Activated CD8-positive, alpha-beta memory T cell treated with anti-CD3 and anti-CD28 coated beads for 4 hours (primary cell): ENCODE measurements at places on chromosomes 7 and 10.

DNA sequence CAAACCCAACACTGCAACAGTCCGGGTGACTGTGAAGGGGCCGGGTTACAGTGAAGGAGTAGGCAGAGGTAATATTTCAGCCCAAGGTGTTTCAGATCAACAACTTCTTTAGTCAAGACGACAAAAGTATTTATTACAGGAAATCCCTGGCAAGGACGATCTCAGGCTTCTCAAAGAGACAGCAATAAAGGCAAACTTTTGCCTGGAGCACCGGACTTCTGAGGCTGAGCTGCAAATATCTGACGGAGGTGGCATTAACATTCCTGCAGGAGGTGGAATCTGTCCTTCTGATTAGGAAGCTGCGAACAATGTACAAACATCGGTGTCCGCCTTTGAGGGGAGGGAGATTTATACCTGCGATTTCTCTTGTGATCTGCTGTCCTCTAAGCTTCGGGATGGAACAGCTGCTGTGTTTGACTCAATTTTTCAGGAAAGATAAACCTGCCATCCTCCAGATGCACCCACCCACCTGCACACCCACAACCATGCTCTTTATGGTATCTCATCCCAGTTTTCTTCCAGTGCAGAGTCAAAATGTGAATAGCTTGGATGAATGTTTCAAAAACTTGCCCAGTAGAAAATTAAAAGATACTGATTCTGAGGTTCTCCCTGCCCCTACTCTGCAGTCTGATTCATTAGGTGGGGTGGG, 32.1 kb downstream of the EMX2 start:
- DNase-seq, result no peak

DNA sequence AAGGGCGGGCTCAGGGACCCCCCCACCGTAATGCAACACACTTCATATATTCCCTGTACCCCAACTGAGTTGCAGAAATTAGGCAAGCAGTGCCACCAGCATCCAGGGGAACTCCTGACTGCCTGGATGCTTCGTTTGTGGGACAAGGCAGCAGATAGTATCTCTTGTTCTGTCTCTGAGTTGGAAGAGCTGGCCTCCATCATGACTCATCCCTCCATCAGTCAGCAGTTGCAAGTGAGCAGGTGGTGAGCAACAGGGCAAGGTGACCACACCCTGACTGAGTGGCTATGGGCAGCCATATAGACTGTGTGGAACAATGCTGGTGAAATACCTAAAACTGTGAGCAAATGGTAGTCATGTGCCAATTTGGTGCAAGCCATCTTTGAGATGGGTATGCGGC, 22.8 kb upstream of the ADAMTS14 start:
- no peak for DNase-seq

DNA sequence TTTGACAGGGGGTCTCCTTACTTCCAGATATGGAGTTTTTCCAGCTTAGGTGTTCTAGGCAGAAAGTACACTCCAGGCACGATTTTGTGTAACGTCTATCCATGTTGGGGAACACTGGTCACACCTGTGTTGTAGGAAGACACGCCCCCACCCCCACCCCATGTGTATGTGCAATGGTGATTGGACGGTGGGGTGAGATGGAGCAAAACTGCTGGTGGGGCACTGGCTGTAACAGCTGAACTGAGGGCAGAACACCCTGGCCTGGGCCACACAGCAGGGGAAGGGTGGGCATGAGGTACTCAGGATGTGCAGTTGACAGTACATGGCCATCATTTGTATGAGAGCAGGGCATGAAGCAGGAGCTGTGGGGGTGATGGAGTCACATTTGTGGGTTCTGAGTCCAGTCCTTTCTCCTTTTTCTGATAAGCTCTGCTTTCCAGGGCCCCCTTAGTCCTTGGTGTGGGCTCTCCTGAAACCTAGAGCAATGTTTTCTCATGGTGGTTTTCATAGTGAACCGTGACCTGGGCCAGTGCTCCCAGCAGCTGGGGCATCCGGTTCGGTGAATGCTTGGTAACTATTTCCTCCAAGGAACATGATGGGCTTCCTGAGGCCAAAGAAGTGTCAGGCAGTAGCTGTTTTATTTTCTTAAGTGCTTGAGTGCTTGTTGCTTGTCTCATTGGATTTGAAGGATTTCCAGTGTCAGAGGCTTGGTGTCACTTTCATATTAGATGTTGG, 63.4 kb upstream of the AQP1 start:
- DNase-seq, result no peak

DNA sequence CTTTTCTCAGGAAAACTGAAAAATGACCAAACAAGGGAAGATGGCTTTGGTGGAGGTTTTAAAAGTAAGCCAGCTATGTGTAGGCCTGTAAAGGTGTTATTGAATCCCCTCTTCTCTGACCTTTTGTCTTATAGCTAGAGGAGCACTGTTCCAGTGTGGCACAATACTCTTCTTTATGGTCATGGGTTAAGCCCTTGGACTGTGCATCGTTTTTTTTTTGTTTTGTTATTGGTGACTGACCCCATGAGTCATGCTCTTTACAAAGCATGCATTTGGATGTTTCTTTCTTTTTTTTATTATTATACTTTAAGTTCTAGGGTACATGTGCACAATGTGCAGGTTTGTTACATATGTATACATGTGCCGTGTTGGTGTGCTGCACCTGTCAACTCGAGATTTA, 19.6 kb upstream of the FAM25A start:
- DNase-seq, result no peak

- DNase-seq, result no peak
These were observed 118.3 kb downstream of the DGKI start for GRCh38 chr7:137728426-137728825.

GRCh38 chr7:70104243-70104642, 506.0 kb downstream of the AUTS2 start:
- DNase-seq, result no peak

- DNase-seq, result no peak
These were observed 28.2 kb upstream of the PRKAR2B start for GRCh38 chr7:107016312-107016711.

- no peak for DNase-seq
These were observed 59.4 kb upstream of the NAMPT start for GRCh38 chr7:106344211-106344610.

GRCh38 chr10:122301055-122301810, 30.1 kb downstream of the BTBD16 start:
- DNase-seq, result no peak

- no peak for DNase-seq
These were observed 51.4 kb upstream of the EZH2 start for GRCh38 chr7:148935451-148935850.

- no peak for DNase-seq
These were observed 132.9 kb downstream of the LRRN3 start for GRCh38 chr7:111223802-111224253.

- DNase-seq, result no peak
These were observed 64.4 kb downstream of the CHN2 start for GRCh38 chr7:29258951-29259350.

GRCh38 chr7:40827222-40828085, 692.6 kb downstream of the SUGCT start:
- DNase-seq, result no peak

- no peak for DNase-seq
These were observed 101.1 kb downstream of the ELAPOR2 start for GRCh38 chr7:86958380-86958779.

- no peak for DNase-seq
These were observed 65.4 kb downstream of the ZNF467 start for GRCh38 chr7:149708026-149708425.

- DNase-seq, result no peak
These were observed 1651.0 kb downstream of the REEP3 start for GRCh38 chr10:65172249-65172648.

GRCh38 chr10:77228559-77228958, 409.0 kb downstream of the KCNMA1 start:
- DNase-seq, result no peak

DNA sequence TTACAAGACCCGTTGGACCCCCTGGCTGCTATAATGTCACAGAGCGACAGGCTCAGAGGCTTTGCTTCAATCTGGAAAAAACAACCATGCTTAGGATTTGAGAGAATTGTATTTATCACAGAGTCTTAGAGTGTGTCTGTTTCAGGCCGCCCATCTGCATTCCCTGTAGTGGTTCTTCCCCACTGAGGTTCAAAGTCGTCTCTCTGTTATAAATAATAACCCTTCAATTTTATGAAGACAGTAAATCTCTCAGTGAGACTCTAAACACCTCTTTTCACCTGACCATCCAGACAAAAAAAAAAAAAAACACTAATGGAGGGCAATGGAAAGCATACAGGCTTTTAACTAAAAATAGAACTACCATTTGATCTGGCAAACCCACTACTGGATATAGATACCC, 565.4 kb upstream of the AUTS2 start:
- no peak for DNase-seq

GRCh38 chr10:49606981-49607535, 3.1 kb upstream of the SLC18A3 start:
- DNase-seq, result peak; percentile 28

- DNase-seq, result no peak
These were observed 752 bp downstream of the KLF14 start for GRCh38 chr7:130732980-130733930.

GRCh38 chr10:22029445-22030236, 26.1 kb upstream of the DNAJC1 start:
- no peak for DNase-seq

- DNase-seq, result no peak
These were observed 8.8 kb downstream of the FZD8 start for GRCh38 chr10:35633006-35633980.

GRCh38 chr7:40526951-40527715, 392.3 kb downstream of the SUGCT start:
- DNase-seq, result no peak

- DNase-seq, result no peak
These were observed 78.1 kb upstream of the HABP2 start for GRCh38 chr10:113474752-113475151.

DNA sequence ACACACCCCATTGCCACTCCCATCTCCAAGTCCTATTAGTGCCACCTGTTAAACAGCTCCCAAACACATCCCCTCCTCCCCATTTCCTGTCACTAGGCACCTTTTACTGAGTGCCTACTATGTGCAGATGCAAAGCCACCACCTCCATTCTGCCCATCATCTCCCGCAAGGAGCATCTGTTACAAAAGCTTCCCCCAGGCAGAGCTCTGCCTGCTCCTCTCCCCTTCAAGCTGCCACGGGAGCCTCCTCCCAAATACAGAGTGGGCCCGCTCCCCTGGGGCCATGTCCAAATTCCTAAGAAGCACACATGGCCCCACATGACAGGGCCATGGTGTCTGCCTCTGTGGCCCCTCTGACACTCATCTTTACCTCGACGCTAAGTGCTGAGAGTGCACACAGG, 149.7 kb downstream of the OAT start:
- no peak for DNase-seq

GRCh38 chr7:150956395-150957132, 21.6 kb downstream of the KCNH2 start:
- no peak for DNase-seq

DNA sequence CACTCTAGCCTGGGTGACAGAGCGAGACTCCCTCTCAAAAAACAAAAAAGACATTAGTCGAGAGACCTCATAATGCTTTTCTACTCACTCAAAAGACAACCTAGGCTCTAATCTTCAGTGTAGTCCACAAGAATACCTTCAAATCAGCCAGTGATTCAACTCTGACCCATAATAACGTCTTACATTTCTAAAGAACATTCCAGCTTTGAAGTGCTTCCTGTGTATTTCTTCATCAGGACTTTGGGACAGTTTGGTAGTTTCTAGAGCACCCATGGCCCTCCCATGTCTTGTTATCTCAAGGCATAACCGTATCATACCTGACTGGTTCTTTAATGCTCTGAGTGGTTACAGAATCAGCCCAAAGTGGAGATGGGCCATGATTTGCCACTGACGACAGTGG, 221.3 kb downstream of the SKIDA1 start:
- DNase-seq, result no peak

DNA sequence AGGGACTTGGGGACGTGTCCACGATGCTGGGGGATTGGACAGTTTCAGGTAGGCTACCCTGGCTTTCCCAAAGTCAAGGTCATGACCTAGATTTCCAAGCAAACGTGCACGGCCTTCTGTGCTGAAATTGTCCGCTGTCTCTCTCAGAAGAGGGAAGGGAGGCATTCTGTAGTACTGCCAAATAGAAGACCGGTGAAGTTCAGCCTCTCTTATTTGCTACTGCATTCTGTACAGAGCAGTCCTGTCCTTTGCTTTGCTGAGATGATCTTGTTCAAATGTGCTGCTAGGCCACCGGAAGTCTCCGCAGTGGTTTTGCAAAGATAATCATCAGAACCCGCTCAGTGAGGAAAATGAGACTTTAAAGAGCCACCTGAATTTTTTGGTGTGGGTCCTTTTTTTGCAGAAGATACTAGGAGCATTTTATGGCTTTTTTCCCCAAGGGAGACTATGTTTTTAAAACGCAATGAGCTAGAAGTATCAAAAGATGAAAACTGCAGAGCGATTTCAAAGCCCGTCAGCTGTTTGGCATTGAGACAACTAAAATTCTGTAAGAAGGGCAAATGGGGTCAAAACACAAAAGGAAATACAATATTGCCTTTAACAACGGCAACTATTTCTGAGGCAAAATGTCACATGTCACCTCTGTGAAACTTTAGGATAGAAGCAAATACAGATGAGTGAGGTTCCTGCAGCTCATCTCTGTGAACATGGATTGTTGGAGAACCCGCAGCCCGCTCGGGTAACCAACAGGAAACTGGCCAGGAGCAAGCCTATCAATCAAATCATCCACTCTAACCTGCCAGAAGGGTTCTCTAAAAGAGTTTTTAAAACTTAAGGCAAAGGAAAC, 1.3 kb upstream of the NMT2 start:
- DNase-seq, result peak; percentile 22

- no peak for DNase-seq
These were observed 491.3 kb downstream of the RPS24 start for GRCh38 chr10:78524941-78525340.

DNA sequence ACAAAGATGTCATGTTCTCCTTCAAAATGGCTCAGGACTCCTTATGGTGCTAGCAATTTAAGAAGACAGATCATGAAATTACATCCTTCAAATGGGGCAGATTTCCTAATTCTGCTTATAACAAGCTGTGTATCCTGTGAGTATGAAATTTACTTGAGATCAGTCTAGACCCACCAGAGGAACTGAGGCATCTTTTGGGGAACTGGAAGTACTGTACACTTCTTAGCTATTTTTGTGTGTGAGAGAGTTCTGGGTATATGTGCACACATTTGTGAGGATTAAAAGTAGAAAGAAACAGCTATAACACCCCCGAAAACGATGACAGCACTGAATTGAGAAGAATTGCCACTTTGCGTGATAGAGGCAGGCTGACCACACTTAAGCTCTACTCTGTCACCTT, 187.0 kb upstream of the CCDC6 start:
- DNase-seq, result no peak

DNA sequence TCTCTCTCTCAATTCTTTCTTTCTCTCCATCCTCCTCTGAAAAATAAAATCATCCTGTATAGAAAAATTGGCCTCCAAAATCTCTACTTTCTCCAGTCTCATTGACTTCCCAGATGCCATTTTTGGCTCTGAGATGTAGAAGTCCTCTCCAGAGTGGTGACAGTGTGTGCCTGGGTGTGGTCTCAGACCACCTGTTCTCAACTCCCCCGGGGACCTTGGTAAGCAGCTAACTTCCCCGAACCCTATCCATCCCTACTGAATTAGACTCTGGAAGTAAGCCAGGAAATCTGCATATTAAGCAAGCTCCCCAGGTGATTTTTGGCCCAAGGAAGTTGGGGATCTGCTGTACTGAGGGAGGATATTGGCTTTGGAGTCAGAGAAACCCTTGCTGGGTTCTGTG, 120.5 kb downstream of the WDR11 start:
- DNase-seq, result no peak
